Forelimb muscle (tissue), 1 donor: ENCODE measurements at places on chromosomes 11 and 22.

DNA sequence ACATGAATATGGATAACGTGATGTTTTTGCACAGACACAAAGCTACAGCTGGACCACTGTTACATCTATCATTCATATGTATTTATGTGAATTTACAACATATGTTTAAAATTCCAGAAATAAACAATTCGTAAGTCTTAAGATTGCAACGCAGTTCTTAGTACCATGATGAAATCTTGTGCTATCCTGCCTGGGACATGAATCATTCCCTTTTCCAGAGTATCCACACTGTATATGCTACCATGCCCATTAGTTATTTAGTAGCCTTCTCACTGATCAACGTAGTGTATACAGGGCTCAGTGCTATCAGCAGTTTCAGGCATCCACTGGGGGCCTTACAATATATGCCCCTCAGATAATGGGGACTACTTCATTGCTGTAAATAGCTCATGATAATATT is 4.3 kb downstream of the ATL3 start:
- DNase-seq: no peak

DNA sequence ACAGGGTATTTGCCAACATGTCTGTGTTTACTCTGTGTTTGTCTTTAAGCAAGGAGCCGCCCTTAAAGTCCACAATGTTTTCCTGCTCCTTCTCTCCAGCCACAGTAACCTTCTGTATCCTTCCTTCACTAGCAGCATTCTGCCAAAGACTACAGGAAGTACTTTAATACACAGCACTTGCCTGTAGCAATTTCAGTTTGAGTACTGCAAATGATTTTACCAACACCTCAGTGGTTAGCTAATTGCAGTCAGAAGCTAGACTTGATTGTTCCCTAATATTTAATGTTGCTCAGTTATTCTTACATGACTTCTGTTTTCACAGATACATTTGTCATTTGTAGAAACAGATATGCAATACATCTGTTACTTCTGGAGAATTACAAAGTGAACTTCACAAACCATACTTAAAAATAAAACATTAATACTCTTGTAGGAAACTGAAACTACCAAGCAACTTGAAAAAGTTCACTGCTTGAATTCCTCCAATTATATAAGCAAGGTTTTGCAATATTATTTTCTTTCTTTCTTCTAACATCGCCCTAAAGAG is 69.1 kb downstream of the FCHSD2 start:
- no peak for DNase-seq

- DNase-seq: no peak
These were observed 236.8 kb upstream of the PITPNB start for GRCh38 chr22:28155808-28156207.

- no peak for DNase-seq
These were observed 14.6 kb upstream of the TMEM123 start for GRCh38 chr11:102467080-102467708.

GRCh38 chr11:69536406-69536805 is 54.9 kb downstream of the LINC01488 start:
- DNase-seq: no peak

DNA sequence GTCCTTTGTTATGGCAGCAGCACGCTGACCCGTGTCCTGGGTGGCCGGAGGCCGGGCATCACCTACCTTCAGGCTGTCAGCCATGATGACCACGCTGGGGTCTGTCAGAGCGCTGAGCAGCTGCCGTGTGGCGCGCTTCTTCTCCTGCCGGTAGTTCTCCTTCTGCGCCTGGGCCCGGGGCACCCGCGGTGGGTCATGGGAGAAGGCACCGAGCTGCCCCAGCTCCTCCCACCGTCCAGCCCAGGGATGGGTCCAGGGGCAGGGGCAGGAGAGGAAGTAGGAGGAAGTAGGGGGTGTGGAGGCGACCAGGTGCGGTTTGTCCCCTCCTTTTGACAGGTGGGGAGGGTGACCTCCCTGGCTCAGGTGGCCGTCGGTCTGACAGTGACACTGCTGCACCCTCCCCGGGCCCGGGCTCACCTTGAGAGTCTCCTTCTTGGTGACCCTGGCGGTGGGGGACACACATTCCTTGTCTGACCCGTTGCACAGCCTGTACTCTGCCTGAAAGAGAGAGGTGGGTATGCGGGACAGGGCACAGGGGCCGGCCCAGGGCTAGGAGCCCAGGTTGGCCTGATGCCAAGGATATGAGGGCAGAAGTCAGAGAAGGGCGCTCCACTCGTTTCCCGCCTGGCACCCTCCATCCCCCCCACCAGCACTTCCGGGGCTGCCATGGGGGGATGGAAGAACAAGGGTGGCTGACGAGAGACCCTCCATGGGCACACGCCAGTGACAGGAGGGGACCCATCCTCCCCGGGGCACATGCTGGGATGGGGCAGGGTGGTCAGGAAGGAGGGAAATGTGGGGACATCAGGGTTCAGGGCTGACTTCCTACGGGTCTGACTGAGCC is 43.0 kb downstream of the OSBPL5 start:
- no peak for DNase-seq

DNA sequence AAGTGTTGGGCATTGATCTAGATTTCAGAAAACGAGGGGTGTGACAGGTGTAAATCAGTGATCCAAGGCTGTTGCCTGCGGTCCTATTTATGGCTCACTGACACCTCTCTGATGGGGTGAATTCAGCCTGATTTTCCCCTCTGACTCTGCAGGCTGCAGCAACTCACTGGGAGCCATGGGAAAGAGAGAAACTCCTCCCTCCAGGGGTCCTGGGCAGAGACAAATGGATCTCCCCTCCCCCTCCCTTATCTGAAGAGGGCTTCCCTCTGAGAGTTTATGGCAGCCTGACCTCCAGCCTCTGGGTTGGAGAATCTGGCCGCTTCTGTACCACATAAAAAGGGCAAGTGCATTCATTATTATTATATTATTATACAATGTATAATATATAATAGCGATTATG is 1.8 kb upstream of the PKNOX2 start:
- DNase-seq: no peak

DNA sequence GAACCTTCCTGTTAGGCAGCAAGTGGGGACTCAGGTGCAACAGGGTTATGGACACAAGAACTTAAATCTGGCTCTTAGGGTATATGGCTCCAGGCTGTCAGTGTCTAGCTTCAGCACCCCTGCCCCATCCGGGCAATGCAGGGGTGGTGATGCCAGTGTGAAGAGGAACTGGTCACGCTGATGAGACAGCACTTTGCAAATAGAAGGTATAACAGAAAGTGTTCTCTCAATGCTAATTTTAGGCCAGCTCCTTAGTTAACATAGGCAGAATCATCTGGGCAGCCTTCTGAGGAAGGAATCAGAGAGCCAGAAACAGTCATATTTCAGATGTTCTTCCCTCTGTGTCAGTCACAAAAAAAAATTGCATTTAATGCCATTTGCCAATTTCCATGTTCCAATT is 41.2 kb downstream of the SYT9 start:
- DNase-seq: no peak

GRCh38 chr11:74951226-74951625 is 2.2 kb downstream of the SPCS2 start:
- no peak for DNase-seq

GRCh38 chr11:63687845-63688244 is 6.5 kb downstream of the RTN3 start:
- no peak for DNase-seq

DNA sequence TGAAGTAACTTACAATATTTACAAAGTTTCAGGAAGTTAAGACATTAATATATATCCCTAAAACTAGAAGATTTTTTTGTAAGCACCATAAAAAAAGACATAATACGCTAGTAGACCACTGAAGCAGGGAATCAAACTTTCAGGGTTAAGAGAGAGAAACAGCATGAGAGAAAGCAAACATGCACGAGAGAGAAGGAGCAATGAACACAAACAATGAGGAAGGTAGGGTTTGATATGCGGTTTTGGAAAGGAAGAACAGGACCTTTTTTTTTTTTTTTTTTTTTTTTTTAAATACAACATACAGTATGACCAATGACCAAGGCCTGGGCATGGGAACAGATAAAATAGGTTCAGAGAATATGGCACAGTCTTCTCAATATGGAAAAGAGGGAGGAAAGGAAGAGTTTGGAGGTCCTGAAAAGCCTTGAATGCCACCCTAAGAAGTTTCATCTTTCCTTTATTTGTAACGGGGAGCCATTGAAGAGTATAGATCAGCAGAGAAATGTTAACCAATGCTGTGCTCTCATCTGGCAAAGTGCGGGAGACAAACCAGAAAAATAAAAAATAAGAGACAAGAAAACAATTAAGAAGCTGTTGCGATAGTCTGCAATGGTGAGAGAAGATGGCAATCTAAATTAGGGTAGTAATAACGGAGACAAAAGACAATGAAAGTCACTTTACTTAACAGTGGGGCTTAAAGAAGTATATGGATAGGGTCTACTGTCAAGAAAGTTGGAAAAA is 101.0 kb downstream of the USP35 start:
- no peak for DNase-seq

GRCh38 chr11:13160806-13161205 is 116.8 kb upstream of the BMAL1 start:
- DNase-seq: no peak

DNA sequence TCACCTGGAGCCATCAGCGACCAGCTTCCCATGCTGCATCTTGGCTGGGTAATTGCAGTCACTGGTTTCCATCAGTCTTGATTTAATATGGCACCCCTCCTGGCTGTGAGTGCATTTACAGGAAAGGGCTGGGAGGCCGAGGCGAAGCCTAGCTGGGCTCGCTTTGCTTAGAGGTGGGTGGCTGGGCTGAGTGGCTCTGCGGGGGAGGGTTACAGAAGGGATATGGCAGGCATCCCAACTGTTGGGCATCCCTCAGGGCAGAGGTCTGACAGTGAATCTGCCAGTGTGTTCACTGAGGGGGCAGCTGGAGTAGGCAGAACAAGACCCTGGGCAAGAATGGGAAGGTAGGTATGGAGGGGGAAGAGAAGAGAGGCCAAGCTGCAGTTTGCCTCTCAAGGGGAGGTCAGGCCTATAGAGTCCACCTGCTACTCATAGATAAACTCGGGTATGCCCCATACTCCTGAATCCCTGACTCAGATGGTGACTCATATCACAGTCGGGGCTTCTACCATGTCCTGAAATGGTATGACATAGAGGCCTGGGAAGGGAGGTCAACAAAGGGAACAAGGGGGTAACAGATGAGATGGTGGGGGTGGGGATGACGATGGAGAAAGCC is 77.5 kb upstream of the PHOX2A start:
- DNase-seq: no peak

DNA sequence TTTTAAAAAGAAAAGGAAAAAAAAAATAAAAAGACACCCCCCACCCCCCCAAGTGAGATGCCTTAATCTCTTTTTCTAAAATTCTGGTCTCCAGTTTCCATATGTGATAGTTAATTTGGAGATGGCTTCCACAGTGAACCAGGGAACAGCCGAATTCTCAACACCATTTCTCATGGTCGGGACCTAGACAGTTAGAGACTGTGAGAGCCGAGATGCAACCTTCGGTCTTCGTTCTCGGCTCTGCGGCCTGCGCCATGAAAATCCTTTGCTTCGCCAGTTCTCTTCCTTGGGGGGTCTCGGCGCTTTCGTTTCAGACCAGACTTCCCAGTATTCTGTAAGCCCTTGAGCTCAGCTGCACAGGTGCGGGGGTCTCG is 723 bp downstream of the CACNG2 start:
- no peak for DNase-seq

DNA sequence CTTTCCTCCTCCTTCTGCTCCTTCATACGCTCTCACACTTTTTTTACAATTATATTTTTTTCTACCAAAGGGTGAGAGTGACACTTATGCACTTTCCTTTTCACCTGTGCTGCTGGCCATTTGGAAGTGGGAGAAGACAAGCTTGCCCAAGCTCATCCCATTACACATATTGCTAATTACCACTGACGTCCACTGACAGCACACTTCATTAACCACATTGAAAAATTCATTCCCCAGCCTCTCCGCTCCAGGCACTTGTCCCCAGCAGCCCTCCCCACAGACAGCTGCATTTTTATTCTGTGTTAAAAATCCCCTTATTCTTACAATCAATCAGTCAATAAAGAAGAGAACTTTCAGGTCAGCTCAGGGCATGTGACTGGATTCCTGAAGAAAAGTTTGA is 175.1 kb downstream of the LRRC4C start:
- no peak for DNase-seq

GRCh38 chr22:40877488-40877887 is 15.6 kb upstream of the DNAJB7 start:
- no peak for DNase-seq

DNA sequence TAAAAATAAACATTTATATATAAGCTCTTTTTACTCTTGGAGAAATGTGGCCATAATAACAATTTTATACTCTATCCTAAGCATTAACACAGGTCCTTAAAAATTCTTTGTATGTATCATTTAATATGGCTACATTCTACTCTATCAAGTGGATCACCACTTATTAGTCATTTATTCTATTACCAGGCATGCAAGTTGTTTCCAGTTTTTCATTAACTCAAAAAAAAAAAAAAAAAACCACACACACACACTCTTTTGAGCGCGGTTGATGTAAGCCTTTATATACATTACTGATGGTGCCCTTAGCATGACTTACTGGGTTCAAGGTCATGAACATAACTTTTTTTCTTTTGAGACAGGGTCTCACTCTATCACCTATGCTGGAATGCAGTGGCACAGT is 47.1 kb upstream of the MICAL2 start:
- DNase-seq: no peak
